ENCODE measurements at places on chromosomes 2 and 18.

- no peak for DNase-seq
Observed at GRCh38 chr2:30865892-30866681, 58.8 kb upstream of the CAPN13 start.

DNA sequence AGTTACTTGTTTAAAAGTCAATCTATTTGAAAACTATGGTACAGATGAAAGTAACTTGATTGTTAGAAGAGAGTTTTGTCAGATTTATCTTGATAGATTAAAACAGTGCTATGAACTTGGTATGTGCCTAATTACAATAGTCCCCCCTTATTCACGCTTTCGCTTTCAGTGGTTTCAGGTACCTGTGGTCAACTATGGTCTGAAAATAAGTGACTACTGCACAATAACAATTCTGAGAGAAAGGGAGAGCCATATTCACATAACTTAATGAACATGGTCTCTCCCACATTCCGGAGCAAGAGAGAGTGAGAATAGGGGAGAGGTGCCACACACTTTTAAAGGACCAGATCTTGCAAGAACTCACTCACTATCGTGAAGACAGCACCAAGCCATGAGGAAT, 13.2 kb upstream of the MAP4K4 start:
- no peak for DNase-seq

GRCh38 chr2:227774895-227775842, 29.5 kb downstream of the SCYGR8 start:
- no peak for DNase-seq

DNA sequence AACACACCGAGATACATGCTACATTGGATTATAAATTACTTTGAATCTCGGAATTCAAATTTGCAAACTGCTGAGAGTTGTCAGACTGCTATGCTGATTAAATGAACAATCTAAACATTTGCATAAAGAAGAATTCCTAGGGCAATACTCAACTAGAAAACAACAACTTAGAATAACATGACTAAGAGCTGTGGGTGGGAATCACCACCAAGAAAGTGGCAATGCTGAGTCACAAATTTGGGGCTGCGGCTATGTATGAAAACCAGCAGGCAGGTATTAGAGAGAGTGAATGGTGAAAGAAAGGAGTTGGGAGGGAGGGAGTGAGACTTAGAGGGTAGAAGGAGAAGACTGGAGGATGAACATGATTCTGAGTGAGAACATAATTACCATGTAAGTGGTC, 559.5 kb downstream of the PIK3C3 start:
- DNase-seq = no peak

DNA sequence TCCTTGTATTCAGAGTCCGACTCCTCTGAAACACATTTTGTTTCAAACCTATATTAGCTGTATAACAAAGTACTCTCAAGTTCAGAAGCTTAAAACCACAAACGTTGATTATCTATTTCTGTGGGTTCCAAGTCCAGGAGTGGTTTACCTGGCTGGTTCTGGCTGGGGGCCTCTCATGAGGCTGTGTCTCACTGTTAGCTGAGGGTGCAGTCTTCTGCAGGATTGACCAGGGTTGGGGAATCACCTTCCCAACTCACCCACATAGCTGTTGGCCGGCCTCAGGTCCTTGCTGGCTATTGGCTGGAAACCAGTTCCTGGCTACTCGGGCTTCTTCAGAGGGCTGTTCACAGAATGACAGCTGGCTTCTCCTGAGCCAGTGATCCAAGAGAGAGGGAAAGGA, 18.0 kb upstream of the ATIC start:
- DNase-seq = no peak

Measured in activated CD8-positive, alpha-beta memory T cell treated with anti-CD3 and anti-CD28 coated beads for 1 hour (primary cell).